NCI-H226 (cell line): ENCODE measurements at places on chromosomes 4 and X.

GRCh38 chr4:143486314-143486713 is 27.2 kb upstream of the SMARCA5 start:
- no peak for DNase-seq

DNA sequence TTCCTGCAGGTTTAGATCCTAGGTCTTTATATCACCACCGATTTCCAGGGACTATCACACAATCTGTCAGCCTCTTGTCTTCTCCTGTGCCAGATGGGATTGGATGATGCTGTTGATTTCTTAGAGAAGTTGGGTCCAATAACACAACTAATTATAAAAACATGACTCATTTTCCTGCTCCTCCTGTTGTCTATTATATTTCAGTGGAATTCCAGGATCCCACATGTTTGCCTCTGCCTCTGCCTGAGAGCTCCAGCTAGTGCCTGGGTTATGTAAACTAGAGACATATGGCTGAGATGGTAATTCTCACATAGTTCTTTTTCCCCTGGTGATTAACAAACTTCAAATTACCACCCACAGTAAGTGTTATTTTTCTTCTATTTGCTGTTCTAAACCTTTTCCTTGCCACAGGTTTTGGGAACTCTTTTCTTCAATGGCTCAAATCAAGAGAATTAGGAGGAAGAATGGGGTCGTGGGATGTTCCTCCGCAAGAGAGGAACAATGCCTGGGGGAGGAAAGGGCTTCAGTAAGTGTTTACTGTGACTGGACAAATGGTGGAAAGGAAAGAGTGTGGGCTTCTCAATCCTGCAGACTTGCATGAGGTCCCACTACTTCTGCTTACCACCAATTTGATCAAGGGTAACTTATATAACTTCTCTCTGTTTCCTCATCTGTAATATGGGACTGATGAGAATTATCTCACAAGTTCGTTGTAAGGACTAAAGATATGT is 3.4 kb upstream of the HOPX start:
- no peak for DNase-seq

- no peak for DNase-seq
These were observed 44.8 kb downstream of the SPANXN3 start for GRCh38 chrX:143472347-143472938.

GRCh38 chr4:120158046-120158445 is 91.4 kb upstream of the MAD2L1 start:
- no peak for DNase-seq

DNA sequence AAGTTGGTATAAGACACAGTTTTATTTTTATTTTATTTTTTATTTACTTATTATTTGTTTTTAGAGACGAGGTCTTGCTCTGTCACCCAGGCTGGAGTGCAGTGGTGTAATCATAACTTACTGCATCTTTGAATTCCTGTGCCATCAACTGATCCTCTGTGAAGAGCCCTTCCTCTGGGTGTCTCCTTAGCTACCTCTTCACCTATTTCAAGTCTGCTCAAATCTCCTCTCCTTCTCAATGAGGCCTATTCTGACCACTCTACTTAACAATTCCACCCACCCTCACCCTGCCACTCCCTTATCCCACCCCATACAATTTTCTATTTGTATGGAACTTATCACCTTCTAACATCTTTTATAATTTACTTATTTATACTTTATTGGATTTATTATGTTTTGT is 183.4 kb downstream of the PPP3CA start:
- no peak for DNase-seq

- DNase-seq, result no peak
These were observed 6.1 kb upstream of the ABRAXAS1 start for GRCh38 chr4:83490876-83491450.

DNA sequence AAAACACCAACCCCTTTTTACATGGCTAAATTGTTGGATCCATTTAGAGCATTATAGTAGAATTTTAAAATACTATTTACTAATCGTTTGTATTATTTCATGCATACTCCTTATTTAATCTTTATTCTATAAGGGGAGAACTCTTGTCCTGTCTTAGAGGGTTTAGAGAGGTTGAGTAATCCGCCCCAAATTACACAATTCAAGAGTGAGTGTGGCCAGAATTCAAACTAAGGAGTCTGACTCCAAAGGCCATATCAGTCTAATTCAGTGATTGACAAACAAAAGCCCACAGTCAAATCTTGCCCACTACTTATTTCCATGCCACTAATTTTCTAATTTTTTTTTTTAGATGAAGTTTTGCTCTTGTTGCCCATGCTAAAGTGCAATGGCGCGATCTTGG is 33.7 kb upstream of the NEIL3 start:
- DNase-seq, result no peak

- no peak for DNase-seq
These were observed 221.6 kb upstream of the LCORL start for GRCh38 chr4:18242919-18243693.

DNA sequence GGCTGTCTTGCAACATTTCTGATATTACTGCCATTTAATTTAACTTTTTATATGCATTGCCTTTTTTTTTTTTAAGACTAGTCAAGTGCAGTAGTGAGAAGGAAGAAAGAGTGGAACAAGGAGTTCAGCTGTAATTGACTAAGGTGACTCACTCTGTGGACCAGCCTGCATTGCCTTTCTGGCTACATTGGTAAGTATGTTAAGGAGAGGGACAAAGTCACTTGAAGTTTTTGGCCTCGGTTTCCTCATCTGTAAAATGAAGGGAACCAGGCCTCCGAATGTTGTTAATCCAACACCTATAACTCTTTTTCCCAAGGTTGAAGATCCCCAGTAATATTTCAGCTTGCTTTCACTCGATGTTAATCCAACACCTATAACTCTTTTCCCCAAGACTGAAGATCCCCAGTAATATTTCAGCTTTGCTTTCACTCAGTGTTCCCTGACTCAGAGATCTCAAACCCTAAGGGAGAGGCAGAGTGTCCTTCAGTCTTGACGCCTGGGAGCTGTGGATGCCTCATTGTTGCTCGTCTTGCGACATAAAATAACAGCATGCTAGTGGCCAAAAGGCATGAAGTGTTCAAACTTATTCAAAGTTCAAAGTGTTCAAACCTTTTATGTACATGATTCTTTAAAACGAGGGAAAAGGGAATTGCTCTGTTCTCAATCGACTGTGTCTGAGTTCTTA is 102.0 kb downstream of the SORBS2 start:
- DNase-seq, result peak; percentile 8

DNA sequence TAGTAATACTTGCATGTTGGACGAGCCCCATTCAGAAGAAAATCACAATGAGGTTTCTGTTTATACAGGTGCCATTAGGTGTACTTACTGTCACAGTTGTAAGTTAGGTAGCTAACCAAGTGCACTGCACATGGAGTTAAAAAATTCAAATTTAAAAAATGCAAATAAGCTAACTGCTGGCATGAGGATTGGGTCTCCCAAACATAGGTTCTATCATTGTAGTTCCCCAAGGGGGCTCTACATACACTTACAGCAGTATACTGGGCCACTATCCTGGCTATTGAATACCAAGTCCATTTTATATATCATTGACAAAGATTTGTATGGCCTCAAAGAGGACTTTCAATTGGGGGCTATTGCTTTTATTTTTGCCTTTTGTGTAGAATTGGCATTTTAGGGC is 153.4 kb downstream of the FMR1NB start:
- DNase-seq, result no peak

DNA sequence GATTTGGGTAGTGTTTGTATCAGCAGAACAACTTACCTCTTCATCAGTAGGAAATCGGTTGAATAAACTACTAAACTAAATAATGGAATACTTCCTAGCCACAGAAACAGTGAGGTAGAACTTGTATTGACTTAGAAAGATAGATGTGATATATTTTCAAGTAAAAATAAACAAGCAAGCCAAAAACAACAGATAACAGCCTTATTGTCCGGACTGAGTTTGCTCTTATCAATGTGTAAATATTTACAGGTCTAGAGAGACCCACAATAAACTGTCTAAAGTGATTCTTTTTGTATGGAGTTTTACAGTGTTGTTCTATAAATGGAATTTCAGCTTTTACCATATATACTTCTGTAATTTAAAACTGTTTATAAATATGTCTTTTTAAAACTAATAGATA is 721.8 kb downstream of the ADGRL3 start:
- no peak for DNase-seq

GRCh38 chr4:140308366-140309123 is 64.9 kb upstream of the SCOC start:
- no peak for DNase-seq

GRCh38 chr4:86927843-86928395 is 6.9 kb upstream of the AFF1 start:
- DNase-seq, result peak; percentile 90

DNA sequence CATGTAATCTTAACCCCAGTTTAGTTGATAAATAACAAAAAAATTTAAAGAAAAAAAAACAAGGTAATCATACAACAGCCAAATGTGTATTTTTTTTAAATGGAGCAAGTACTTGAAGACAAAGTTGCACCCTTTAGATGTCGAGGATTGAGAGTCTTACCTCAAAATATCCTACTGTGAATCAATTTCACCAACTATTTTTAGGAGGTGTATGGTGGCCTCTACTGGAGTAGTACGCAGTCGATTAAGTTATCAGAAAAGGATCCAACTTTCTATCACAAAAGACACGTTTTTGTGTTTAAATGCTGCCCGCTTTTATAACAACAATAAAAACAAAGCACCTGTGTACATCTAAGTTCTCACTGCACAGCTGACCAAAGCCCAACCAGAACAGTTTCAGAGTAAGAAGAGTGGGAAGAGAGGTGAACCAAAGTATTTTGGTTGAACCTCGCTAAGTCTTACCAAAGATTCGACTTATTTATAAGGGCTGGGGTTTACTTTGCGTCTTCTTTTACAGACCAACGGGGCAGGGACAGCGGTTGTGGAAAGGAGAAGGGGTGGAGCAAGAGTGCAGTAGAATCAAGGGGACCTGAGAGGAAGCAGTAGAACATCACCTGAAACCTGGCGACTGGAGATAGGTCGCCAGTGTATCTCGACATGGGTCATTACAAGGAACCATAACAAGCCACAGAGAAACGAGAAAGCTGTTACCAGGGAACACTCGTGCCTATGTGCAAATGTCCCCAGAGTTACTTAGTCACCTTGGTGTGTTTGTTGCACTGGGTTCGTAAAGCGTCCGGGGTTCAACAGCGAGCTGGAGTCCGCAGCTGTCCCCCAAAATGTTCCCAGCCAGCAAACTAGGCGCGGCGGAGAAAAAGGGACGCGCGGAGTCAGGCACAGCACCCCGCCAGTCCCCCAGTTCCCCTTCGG is 1.1 kb downstream of the RPS6KA6 start:
- DNase-seq, result no peak

- peak; percentile 67 for DNase-seq
These were observed 6.6 kb downstream of the PF4V1 start for GRCh38 chr4:73859614-73860088.

DNA sequence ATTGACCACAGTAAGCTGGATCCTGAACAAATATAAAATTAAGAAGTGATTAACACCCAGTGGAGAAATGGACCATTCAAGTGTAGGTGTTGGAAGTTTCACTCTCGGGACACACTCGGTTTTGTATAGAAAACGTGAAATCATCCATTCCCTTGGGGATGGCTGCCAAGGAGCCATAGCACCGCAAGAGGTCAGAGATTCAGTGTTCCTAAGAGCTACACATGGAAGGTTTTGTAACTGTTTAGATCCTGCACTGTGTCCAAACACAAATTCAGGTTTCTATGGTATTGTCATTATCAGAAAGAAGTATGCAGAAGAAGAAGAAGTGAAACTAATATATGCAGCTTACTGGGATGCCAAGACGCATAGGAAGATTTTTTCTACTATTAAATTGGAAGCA is 281.0 kb downstream of the LDB2 start:
- no peak for DNase-seq

- DNase-seq, result no peak
These were observed 13.6 kb upstream of the TDO2 start for GRCh38 chr4:155889946-155890345.

DNA sequence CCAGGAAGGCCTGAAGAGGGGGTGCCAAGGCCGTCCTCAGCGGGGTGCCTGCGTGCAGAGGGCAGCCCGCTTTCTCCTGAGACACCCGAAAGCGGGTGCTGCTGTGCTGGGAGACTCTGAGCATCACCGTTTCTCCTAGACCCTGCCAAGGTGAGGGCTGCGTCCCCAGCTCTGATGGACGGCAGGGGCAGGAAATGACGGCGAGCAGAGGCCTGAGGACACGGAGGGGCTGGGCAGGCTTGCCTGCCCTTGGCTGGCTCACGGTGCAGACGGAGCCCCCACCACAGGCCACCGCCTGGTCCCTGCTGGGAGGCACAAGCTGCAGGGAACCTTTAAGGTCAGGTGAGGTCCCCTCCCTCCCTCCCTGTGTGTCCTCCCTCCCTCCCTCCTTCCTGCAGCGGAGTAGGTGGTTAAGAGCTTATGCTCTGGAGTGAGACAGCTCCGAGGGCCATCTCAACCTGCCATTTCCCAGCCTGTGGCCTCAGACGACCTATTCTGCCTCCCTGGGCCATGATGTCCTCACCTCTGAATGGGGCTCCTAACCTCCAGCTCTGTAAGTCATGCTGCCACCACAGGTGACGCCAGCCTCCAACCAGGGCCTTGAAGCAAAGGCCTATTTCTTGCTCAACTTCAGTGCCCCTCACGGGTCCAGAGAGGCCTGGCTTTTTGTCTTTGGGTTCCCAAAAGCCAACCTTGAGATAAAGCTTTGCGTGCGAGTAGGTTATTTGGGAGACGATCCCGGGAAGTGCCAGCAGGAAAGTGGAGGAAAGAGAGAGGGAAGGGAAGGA is 54.2 kb upstream of the GRPEL1 start:
- DNase-seq, result no peak

- no peak for DNase-seq
These were observed 66.9 kb downstream of the STOX2 start for GRCh38 chr4:183971929-183972490.

GRCh38 chr4:83267121-83267829 is 17.3 kb downstream of the COQ2 start:
- peak; percentile 85 for DNase-seq

GRCh38 chr4:153549405-153549804 is 83.2 kb downstream of the TMEM131L start:
- no peak for DNase-seq

- peak; percentile 27 for DNase-seq
These were observed 140.8 kb upstream of the EDNRA start for GRCh38 chr4:147340111-147340510.

GRCh38 chr4:150005537-150005936 is 72.7 kb upstream of the DCLK2 start:
- no peak for DNase-seq

GRCh38 chr4:125975861-125976397 is 661.2 kb downstream of the FAT4 start:
- DNase-seq, result no peak

DNA sequence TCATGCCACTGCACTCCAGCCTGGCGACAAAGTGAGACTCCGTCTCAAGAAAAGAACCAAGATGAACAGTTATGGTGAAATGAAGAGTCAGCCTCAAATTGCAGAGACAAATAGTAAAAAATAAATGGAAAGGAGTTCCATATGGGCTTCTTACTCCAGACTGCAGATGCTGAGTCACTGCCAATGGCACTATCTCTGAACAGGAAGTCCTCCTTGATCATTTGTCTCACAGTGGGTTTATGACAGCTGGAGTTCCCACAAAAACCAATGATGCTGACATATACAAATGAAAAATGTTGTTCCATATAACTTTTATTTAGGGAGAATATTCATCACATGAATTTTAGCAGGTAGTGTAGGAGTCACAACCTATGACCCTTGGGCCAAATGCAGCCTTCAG is 631.6 kb downstream of the PCDH18 start:
- DNase-seq, result peak; percentile 47

- DNase-seq, result peak; percentile 4
These were observed 184.7 kb upstream of the ZCCHC13 start for GRCh38 chrX:74119016-74119910.

GRCh38 chrX:120021927-120022326 is 55.6 kb downstream of the RHOXF2B start:
- no peak for DNase-seq
